ENCODE measurements at places on chromosomes 3 and 15.

DNA sequence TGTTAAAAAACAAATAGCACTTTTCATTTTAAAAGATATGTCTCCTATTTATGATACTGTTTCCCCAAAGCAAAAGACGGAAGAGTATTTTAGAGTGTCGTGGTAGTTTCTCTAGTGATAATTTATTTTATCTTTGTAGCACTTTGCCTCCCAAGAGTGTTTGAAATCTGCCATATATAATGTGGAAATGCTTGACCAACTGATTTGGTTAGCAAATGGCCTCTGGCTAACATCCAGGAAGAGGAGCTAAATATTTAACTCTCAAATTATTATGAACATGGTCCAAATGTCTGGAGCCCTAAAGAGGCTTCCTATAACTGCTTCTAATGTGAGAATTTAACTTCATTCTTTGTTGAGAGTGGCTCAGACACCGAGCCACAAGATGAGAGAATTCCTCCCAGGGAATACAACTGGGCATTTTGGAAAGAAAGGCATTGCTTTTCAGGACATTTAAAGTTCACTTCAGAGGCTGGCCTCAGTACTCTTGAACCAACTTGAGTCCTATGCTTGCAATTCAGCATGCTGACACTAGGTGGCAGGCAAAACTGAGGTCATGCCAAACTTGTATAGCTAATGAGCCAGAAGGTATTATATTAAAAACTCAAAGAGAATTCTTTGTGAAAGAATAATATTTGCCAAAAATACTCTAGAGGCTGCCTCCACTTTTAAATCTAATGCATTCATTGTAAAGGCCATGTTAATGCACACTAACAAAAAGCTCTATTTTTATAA, 104.5 kb downstream of the RARB start:
- DNase-seq, result no peak

DNA sequence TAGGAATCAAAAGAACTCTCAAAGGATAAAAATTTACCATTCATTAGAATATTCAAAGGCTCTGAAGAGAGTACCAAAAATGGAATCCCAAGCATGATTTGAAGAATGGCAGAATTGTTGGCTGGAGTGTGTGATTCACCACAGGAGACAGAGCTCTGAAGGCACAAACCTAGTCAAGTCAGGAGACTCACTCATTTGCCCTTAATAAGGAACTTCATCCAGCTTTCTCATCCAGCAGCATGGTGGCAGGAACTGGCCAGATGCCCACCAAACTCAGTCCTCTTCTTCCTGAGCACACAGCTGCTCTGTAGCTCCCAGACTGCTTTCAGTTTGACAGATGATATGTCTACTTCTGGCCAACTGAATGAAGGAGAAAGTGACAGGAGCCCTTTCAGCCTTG, 16.5 kb upstream of the HEG1 start:
- no peak for DNase-seq

DNA sequence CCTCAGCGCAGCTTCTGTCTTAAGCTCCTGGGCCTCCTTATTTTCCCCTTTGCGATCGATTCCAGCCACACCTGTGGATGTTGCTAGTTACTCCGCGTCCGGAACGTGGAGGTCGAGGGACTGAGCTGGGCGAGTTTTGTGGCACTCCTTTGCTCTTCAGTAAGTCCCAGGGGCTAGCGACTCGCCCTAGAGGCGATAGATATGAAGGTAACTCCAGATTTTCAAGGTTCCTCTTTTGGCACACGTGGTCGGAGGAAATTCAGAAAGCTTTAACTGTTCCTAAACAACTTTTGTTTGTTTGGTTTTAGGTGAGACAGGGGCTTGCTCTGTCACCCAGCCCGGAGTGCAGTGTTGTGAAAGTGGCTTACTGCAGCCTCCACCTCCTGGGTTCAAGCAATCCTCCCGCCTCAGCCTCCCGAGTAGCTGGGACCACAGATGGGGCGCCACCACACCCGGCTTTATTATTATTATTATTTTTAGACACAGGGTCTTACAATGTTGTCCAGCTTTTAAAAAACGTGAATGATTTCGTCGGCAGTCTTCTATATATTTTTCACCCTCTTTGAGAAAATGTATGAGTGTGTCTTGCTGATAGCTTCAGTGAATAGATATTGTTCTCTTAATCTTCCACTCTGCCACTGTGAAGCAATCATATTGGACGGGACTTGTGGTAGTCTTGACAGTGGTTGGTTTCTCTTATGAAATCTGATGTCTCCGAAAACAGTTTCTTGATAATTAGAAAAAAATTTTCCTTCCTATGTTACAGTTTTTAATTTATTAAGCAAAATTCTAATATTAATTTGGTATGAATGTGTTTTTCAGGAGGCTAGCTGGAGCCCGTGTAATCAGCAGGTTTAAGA, 785 bp downstream of the MFSD1 start:
- no peak for DNase-seq

GRCh38 chr3:192516820-192517219, 210.5 kb downstream of the FGF12 start:
- DNase-seq, result no peak

GRCh38 chr15:64158363-64159134, 4.3 kb downstream of the PPIB start:
- DNase-seq, result no peak

DNA sequence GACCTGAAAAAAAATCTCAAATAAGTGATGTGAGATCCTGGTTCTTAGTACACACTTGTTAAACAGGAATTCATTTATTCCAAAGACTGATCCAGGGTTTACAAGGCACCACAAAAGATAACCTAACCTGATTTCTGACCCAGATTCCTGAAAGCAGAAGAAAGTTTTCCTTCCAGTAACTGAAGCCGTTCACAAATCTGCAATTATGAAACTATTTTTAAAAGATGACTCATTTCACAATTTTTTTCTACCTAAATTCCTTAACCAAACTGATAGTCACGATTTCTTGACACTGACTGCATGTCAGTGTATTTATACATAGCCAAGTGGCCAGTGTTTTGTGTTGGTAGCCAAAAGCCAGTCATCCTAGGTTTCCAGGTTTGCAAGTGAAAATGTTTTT, 17.1 kb downstream of the SLC9A9 start:
- no peak for DNase-seq

GRCh38 chr15:25771338-25771706, 91.8 kb downstream of the ATP10A start:
- DNase-seq, result no peak

GRCh38 chr15:78959360-78959759, 14.5 kb upstream of the CTSH start:
- no peak for DNase-seq

DNA sequence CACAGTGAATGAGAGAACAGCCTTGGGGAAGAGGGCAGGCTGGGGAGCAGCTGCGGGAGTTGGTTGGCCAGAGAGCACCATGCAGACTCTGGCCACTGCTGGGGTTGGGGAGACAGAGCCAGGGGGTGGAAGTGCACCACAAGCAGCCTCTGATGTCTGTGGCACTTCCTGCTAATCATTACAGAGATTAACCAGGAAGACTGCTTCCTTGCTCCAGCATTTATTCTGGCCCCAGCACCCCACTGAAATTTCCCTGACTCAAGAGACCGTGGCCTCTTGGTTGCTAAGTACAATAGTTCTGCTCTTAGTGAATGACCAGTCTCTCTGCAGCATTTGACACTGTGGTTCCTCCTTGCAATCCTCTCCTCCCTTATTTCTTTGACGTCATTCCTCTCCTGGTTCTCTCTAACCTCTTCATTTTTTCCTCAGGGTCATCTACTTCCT, 266.2 kb upstream of the ROPN1 start:
- no peak for DNase-seq

GRCh38 chr15:88300089-88300488, 43.5 kb upstream of the NTRK3 start:
- DNase-seq, result no peak

DNA sequence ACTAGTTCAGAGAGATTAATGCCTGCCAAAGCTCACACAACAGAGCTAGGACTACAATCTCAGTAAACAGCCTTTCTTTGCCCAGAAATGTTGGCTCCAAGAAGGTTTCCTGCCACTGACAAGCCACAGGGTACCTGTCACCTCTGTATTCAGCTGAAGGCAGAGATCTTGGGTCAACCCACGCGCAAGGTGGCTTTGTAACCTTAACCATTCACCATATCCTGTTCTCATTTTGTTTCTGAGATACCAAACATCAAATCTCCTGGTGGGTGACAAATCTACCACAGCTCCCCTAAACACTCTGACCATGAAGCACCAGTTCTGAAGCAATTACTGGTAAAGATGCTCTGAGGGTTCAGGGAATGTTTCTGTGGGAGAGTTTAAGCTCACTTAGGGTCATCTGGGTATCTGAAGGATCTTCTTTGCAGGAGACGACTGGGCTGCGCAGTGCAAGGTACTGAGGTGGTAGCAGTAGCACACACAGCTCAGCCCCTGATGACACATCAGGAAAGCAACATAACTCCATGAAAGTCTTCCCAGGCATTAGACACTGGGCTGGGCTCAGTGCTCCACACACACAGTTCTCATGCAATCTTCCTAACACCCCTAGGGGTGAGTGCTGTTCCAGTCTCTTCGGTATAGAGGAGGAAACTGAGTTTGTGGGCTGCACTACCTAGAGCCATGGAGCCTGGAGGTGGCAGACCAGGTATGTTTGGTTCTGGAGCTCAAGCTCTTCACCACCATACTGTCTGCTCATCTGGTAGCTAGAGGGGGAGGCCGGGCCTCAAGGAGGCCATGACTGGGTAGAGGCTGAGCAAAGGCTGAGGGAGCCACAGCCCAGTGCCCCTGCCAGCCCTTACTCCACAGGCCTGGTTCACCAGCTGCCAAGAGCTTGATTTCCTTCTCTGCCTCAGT, 7.7 kb downstream of the CXCR6 start:
- no peak for DNase-seq

DNA sequence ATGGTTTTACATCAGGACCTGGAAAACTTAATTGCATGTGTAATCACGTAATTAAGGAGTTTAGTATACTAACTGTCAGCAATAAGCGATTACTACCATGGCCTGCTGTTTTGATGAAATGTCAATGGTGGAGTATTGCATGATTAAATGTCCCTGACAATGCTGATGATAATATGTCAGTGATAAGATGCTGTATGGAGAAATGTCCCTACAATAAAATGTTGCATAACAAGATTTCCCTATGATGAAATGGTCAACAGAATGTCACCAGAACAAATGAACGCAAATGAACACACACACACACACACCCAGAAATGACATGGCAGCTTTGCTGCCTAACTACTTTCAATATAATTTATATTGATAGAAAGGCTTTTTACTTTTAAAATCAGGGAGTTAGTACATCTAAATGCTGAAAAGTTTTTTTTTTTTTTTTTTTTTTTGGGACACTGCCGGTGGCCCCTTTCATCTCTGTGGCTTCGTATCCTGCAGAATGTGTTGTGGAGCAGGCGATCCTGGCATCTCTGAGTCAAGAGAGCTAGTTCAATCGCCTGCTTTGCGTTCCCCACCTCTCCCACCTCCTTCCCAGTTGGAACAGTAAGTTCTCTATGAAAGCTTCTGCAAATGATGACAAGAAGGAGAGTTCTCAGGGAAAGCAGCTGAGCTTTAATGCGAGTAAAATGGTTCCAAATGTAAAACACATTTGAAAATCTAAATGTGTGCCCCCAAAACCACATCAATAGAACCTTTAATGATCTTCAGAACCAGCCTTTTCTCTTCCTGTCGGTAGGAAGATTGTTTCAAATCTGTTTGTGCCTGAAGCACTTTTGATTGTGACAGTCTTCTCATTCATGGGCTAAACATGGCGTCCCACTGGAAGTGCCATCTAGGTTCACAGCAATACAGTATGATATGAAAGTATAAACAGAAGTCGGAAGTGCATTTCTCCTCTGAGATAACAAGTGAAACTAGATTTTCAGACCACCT, 170.1 kb upstream of the GBE1 start:
- DNase-seq, result no peak

- no peak for DNase-seq
Measured at GRCh38 chr3:170749185-170749584, 120.8 kb downstream of the RPL22L1 start.

GRCh38 chr3:131361464-131362421, 19.8 kb upstream of the NUDT16 start:
- DNase-seq, result peak; percentile 9

DNA sequence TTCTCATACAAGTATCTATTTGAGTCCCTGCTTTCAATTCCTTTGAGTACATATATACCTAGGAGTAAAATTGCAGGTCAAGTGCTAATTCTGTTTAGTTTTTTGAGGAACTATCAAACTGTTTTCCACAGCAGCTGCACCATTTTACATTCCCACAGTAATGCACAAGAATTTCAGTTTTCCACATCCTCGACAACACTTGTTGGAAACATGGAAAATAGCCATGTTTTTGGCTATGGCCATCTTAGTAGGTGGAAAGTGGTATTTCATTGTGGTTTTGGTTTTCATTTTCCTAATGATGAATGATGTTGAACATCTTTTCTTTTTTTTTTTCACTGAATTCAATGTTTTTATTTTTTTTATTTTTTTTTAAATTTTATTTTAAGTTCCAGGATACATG, 44.4 kb upstream of the TNFAIP8L3 start:
- no peak for DNase-seq

DNA sequence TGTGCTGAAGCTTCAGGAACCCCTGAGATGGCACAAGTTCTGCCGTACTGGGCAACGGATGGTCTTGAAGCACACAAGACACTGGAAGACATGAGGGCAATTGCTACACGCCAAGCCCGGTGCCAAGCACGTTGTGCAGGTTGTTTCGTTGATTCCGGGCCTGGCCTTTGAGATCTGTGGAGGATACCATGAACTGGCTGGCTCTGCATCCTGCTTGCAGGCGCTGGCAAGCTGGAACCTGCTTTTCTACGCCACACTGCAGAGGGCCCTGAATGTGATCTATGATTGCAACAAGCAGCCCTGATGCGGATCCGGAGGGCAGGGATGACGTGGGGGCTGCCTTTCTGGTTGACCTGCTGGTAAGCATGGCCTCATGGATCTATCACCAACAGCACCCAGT, 262.5 kb upstream of the ATP10A start:
- no peak for DNase-seq

GRCh38 chr3:41018855-41019254, 180.4 kb upstream of the CTNNB1 start:
- no peak for DNase-seq

DNA sequence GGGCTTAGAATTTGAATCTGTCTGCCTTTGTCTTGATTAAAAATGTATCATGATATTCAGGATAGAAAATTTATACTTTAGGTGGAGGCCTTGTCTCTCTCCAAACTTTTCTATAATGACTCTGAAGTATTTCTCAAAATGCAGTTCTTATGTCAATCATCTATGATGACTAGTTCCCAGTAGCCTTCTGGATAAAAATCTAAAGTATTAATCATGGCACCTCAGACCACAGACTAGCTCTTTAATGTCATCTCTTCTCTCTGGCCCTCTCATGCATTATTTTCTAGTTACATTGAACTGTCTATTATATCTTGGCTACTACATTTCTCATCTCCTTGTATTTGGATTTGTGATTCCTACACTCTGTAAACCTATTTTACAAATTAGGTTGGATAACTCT, 96.9 kb downstream of the ZPLD1 start:
- DNase-seq, result no peak

GRCh38 chr15:43009206-43009605, 88.6 kb upstream of the TTBK2 start:
- DNase-seq, result no peak

- DNase-seq, result no peak
Measured at GRCh38 chr3:64438812-64439211, 213.5 kb upstream of the PRICKLE2 start.
